ENCODE measurements at places on chromosomes 2 and 18. TPM values are rescaled to one million over a fixed set of nuclear protein-coding genes. Genes with fewer than 3 reads are reported as not detected.

DNA sequence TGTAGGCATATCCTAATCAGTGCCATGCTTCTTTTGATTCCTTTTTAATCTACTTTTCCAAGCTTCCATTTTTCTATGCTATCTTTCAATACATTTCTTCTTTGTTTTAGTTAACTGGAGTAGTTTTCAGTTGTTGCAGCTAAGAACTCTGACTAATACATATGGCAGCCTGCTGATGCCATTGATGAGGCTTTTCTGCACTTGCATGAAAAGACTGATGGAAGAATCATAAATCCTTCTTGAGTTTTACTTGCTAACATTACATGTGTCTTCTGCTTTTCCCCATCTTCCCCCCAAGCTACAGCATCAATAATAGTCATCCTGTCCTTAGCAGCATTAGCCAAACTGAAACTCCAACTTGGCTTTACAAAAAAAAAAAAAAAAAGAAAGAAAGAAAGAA, 203.3 kb downstream of the LRP1B start:
- H3K27me3 ChIP-seq: no peaks in the 10 kb centered on the region
- no peaks in the 10 kb centered on the region for H3K4me1 ChIP-seq
- no peak overlapping the region for H3K27ac ChIP-seq
- no peak overlapping the region for H3K4me3 ChIP-seq

DNA sequence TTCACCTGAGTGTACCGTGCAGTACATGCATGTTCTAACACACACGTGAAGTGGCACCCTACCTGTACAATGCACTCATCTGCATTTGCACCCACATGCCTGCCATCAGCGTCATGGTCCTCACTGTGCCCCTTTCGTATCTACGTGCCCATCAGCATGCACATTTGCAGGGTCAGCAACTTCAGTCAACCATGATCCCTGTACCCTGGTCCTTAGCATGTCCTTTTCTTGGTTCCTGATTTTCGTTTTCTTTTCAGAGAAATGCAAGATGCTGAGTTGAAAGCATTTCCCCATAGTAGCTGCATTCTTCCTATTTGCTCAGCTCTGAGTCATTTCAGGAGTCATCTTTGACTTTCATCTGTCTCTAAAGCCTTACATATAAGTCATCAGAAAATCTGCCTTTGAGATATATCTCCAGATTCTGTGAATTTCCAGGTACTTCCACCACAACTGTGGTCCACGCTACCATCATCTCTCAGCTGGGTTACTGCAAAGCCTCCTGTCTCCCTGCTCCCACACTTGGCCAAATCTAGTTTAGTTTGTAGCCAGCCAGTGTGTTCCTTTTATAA, 14.7 kb upstream of the PUM2 start:
- H3K27me3 ChIP-seq: peaks cover 7% of the 10 kb centered on the region
- peak overlapping the region; percentile 37 for H3K4me3 ChIP-seq
- H3K27ac ChIP-seq: peak overlapping the region; percentile 85
- peaks cover 38% of the 10 kb centered on the region for H3K36me3 ChIP-seq

DNA sequence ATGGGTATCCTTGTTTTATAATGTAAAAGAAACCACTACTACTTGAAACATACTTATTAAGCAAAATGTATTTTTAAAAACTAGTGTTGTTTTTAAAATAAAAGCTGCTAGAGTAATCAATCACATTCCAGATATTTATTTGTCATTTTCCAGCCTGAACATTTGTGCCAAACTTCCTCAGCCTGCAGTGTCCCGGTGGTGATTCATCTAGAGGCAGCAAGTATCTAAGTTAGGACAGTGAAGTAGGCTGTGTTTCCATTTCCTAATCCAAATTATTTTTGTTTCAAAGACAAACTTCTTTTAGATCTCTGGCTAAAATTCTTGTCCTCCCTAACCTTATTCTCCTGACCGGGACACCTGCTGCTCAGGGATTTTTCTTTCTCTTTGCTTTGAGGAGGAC, 12.8 kb upstream of the GCG start:
- peaks cover 18% of the 10 kb centered on the region for H3K27me3 ChIP-seq
- H3K4me3 ChIP-seq: no peak overlapping the region
- H3K27ac ChIP-seq: no peak overlapping the region
- no peaks in the 10 kb centered on the region for H3K36me3 ChIP-seq
- H3K4me1 ChIP-seq: peaks cover 4% of the 10 kb centered on the region

DNA sequence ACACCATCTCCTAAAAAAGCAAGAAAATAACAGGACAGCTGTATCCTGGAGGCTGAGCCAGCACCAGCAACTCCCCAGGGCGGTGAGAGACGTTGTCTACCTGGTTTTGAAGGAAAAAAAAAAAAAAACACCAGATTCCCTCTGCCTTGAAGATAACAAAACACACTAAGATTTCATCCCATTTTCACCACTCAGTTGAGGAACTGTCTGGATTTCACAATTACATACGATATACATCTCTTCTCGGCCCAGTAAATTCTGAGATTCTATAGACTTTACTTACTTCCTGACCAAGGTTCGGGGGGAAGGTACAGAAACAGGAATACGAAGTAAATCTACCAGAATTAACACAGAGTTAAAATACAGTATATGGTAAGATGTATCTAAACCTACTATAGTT, 8.5 kb downstream of the ZNF516 start:
- no peaks in the 10 kb centered on the region for H3K36me3 ChIP-seq
- no peak for DNase-seq

The DNAJC5G gene
- not detected for total RNA-seq

The SIX3 gene
- total RNA-seq: 0.08 TPM

The CLEC4F gene
- total RNA-seq: not detected

The NCKAP5 gene
- not detected for total RNA-seq

The SPP2 gene
- not detected for total RNA-seq

GRCh38 chr2:111936881-111937280, 38.5 kb downstream of the MERTK start:
- H3K36me3 ChIP-seq: no peaks in the 10 kb centered on the region
- no peaks in the 10 kb centered on the region for H3K4me1 ChIP-seq
- H3K4me3 ChIP-seq: no peak overlapping the region
- DNase-seq: no peak
- H3K27ac ChIP-seq: no peak overlapping the region
- H3K27me3 ChIP-seq: peaks cover 32% of the 10 kb centered on the region

DNA sequence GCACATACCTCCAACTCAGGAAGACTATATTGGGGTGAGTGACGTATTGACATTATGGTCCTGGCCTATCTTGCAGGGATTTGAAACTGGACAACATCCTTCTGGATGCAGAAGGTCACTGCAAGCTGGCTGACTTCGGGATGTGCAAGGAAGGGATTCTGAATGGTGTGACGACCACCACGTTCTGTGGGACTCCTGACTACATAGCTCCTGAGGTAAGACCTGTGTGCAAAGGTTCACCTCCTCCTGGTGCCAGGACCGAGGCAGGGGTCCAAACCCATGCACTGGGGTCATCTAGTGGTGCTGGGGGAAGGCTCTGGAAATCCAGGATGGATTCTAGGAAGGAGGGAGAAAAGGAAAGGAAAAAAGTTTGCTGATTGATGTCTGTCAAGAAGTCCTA, 152.2 kb upstream of the EPAS1 start:
- no peak for DNase-seq
- no peak overlapping the region for H3K4me3 ChIP-seq
- H3K27me3 ChIP-seq: no peaks in the 10 kb centered on the region
- H3K36me3 ChIP-seq: peaks cover 11% of the 10 kb centered on the region
- peaks cover 21% of the 10 kb centered on the region for H3K4me1 ChIP-seq

- DNase-seq: no peak
- no peak overlapping the region for H3K4me3 ChIP-seq
- peaks cover 3% of the 10 kb centered on the region for H3K27me3 ChIP-seq
- no peaks in the 10 kb centered on the region for H3K4me1 ChIP-seq
- H3K36me3 ChIP-seq: no peaks in the 10 kb centered on the region
These were observed 49.5 kb upstream of the RAB12 start for GRCh38 chr18:8559612-8560186.

The KCNJ3 gene
- not detected for total RNA-seq

DNA sequence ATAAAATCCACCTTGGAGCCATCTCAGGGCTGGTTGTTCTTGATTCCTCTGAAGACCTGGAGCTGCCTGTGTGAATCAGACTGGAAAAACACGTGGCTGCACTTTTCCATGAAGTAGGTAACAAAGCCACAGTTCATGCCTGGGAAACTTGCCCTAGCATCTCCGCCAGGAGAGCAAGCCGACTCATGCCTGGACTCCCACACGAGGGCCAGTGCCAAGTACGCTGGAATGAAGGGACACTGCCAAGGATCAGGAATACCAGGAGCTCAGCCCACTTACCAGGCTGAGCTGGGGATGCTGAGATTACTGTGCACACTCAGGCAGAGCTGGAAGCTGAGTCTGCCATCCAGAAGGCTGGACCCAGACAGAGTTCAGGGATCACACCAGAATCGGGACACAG, 10.9 kb upstream of the FHL2 start:
- H3K4me1 ChIP-seq: no peaks in the 10 kb centered on the region
- no peak for DNase-seq
- peaks cover 35% of the 10 kb centered on the region for H3K27me3 ChIP-seq
- no peak overlapping the region for H3K27ac ChIP-seq

GRCh38 chr2:26674002-26674751, 18.3 kb upstream of the KCNK3 start:
- H3K36me3 ChIP-seq: no peaks in the 10 kb centered on the region
- DNase-seq: no peak
- no peak overlapping the region for H3K27ac ChIP-seq
- H3K4me1 ChIP-seq: no peaks in the 10 kb centered on the region
- H3K4me3 ChIP-seq: no peak overlapping the region

- no peaks in the 10 kb centered on the region for H3K27me3 ChIP-seq
- no peak overlapping the region for H3K4me3 ChIP-seq
- DNase-seq: no peak
- peaks cover 59% of the 10 kb centered on the region for H3K4me1 ChIP-seq
- no peak overlapping the region for H3K27ac ChIP-seq
- H3K36me3 ChIP-seq: peaks cover 68% of the 10 kb centered on the region
These were observed 26.5 kb downstream of the ZAP70 start for GRCh38 chr2:97739893-97740245.

GRCh38 chr2:123514613-123515207, 510.4 kb upstream of the CNTNAP5 start:
- no peak overlapping the region for H3K27ac ChIP-seq
- H3K4me3 ChIP-seq: no peak overlapping the region
- DNase-seq: no peak
- H3K36me3 ChIP-seq: no peaks in the 10 kb centered on the region

- H3K4me1 ChIP-seq: no peaks in the 10 kb centered on the region
- no peak for DNase-seq
- no peak overlapping the region for H3K4me3 ChIP-seq
- no peak overlapping the region for H3K27ac ChIP-seq
- no peaks in the 10 kb centered on the region for H3K36me3 ChIP-seq
- peaks cover 7% of the 10 kb centered on the region for H3K27me3 ChIP-seq
These were observed 77.8 kb downstream of the GALNT14 start for GRCh38 chr2:31060397-31060796.

The RGPD4 gene
- total RNA-seq: not detected

The SLC4A3 gene
- not detected for total RNA-seq

DNA sequence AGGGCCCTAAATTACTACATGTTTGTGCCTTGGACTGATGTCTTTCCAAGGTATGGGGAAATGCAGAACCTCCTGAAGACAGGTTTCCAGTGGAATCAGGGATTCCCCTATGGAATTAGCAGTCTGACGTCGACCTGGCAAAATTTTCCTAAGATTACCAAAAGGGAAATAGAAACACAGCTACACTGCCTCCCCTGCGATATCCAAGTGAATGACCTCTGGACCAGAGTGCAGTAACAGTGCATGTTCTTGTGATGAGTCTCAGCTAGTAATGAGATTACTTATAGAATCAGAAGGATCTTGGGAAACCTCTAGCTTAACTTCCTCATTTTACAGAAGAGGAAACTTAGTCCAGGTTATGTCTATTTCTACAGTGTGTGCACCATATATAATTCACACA, 21.3 kb upstream of the CHST9 start:
- H3K36me3 ChIP-seq: no peaks in the 10 kb centered on the region
- no peak overlapping the region for H3K4me3 ChIP-seq
- no peaks in the 10 kb centered on the region for H3K27me3 ChIP-seq
- DNase-seq: no peak

The SCYGR4 gene
- total RNA-seq: not detected

The IL1RL1 gene
- 0.58 TPM for total RNA-seq

The GREB1 gene
- total RNA-seq: 0.33 TPM

DNA sequence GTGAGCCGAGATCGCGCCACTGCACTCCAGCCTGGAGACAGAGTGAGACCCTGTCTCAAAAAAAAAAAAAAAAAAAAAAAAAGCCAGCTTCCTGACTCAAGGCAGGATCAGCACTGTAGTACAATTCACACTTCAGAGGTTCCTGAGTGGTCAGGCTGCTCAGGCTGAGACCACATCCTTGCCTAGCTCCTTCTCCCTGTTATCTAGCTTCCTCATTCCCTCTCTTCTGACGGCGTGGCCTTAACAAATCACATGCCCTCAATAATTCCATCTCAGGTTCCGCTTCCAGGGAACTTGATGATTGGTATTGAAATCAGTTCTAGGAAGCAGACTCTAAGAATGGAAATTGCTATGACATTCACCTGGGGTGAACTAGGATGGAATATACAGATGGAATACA, 29.8 kb upstream of the KDM3A start:
- no peak overlapping the region for H3K4me3 ChIP-seq
- H3K27ac ChIP-seq: no peak overlapping the region
- H3K27me3 ChIP-seq: peaks cover 31% of the 10 kb centered on the region
- DNase-seq: no peak
- H3K4me1 ChIP-seq: no peaks in the 10 kb centered on the region
- H3K36me3 ChIP-seq: peaks cover 3% of the 10 kb centered on the region

GRCh38 chr2:20093263-20094141, 42.1 kb upstream of the LAPTM4A start:
- no peak overlapping the region for H3K4me3 ChIP-seq
- H3K27me3 ChIP-seq: peaks cover 7% of the 10 kb centered on the region
- H3K27ac ChIP-seq: no peak overlapping the region

DNA sequence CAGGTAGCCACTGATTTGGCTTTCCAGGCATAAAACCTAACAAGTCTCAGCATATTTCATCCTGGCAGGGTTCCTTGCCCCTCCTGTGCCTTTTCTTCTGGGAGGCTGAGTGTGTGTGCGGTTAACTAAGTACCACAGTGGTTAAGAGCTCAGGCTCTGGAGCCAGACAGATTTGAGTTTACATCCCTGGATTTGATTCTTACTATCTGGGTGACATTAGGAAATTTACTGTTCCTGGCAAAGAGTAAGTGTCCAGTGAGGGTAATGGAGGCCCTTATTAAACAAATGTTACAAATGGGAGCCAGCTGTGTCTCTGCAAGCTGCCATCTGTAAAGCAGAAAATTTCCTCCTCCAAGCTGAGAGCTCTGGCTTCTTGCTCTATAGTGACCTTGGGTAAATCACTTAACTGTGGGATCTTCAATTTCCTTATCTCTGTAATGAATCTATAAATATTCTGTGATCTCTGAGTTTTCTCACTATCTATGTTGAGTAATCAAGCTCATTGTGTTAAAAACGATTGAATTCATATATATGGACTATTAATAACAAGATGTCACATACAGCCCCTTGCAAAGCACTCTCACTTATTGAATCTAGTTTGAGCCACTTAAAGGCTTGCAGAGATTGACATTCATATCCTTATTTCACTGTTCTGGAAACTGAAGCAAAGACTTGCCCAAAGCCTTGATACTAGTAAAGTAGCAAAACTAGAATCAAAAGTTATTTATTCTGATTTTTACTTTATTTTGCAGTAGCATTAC, 6.5 kb upstream of the COBLL1 start:
- peaks cover 16% of the 10 kb centered on the region for H3K27me3 ChIP-seq
- no peak overlapping the region for H3K27ac ChIP-seq
- no peak overlapping the region for H3K4me3 ChIP-seq
- no peak for DNase-seq
